ENCODE measurements at places on chromosomes 5 and 9.

DNA sequence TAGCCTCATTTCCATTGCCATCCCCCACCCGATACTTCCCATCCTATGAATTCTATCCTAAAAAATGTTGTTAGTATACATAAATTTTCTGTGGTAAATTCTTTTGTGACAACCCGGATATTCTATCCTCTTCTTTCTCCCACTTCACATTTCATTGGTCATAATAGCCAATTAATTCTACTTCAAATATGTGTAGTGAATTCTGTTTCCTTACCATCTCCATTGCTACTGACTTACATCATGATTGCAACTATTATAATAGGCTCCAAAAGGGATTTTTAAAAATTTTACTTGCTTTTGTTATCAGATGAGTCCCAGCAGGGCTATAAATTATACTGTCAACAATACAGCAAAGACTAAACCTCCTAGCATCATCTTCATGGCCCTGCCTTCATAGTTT lies 1326.8 kb downstream of the PTPRD start:
- DNase-seq: no peak

DNA sequence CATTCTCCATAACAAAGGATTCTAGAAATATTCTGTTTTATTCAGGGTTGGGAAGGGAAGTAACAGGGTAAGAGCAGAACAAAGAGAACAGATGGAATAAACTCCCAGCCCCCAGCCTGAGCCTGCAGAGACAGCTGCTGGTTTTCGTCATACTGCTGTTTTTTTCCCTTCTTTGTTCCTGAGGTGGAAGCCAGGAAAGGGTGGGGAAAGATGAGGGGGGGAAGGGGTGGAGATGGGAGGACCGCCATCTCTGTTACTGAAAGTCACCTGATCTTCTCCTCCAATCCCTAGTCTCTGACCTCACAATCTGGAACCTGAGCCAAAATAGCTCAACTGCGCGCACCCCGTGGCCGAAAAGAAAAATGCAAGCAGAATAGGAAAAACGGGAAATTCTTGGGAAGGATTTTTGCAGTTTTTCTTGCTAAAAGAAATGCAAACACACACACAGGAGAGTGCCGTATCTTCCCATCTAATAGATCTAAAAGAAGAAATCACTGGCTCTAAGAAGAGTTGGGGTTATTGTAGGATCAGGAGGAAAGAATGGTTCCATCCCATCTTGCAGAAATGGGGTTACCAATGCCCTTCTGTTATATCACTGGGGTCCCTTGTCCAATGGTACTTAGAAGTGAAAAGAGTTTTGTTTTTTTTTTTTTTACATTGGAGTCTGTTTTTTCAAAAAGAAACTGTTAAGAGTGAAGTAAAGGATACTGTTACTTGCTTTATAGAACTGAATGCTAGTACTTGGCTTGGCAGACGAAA lies 57.9 kb downstream of the DIAPH1 start:
- DNase-seq: peak; percentile 99

- no peak for DNase-seq
Observed at GRCh38 chr5:137316346-137316736, 182.8 kb downstream of the SPOCK1 start.

DNA sequence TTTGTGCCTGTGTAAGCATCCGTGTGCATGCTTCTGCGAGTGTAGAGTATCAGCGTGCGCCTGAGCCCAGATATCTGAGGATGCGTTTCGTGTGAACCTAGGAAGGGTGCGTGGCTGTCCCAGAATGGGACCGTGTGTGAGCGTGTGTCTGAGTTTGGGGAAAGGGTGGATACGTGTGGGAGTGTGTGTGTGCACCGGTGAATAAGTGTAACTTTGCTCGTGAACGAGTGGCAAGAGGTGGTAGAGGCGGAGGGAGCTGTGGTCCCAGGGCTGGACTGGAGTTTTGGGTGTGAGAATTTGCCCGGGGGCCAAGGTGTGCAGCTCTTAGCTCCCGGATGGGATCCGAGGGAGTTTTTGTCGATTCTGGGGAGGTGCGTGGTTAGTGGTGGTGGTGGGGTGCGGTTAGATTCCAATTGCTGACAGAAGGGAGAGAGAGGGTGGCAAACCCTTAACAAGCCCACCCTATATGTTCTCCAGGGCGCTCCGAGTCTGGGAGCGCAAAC lies 686 bp upstream of the COL27A1 start:
- DNase-seq: no peak

All from SW480 (cell line).